ENCODE measurements at places on chromosomes 4 and X.

- DNase-seq, result no peak
Measured at GRCh38 chr4:174520660-174521059, 1.6 kb downstream of the HPGD start.

GRCh38 chr4:88130544-88131305 lies 27.7 kb downstream of the ABCG2 start:
- no peak for DNase-seq

DNA sequence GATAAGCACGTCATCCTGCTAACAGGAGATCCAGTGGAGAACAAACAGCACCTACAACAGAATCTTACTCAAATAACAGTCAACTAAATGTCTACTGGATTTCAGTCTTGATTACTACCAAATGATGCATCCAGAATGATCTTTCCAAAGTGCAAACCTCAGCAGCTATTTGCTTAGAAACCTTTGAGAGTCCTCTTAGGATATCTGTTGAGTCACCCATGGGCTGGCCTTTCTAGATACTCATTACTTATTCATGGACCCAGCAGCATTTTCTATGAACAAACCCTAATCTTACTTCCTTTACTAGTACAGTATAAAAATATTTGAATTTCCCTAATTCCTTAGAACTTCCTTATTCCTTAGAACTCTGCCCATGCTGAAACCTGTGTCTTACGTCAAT lies 118.5 kb upstream of the PABPC4L start:
- no peak for DNase-seq

- DNase-seq, result no peak
Measured at GRCh38 chrX:47175588-47175980, 18.0 kb upstream of the UBA1 start.

DNA sequence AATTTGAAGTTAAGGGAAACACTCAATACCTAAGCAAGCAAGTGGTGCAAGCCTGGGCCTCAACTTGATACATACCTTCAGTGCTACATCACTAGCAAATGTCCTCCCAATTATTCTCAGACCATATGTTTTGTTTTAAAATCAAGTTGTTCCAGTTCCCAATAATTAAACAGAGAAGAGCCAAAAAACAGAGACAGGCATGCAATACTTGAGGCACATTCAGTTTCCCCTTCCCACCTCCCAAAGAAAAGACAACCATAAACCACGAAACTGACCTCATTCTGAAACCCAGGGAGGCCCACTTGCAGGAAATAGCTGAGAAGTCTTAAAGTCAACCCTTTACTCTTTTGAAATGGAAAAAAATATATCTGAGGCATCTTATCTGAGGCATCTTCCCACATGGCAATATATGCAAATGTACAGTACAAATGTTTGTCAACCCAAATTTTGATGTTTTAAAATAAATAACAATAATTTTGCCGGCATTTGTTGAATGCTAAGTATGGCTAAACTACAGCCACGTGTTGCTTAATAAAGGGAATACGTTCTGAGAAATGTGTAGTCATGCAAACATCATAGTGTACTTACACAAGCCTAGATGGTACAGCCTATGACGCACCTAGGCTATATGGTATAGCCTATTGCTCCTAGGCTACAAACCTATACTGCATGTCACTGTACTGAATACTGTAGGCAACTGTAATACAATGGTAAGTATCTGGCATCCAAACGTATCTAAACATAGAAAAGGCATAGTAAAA lies 147.5 kb downstream of the TSPAN5 start:
- DNase-seq, result no peak

DNA sequence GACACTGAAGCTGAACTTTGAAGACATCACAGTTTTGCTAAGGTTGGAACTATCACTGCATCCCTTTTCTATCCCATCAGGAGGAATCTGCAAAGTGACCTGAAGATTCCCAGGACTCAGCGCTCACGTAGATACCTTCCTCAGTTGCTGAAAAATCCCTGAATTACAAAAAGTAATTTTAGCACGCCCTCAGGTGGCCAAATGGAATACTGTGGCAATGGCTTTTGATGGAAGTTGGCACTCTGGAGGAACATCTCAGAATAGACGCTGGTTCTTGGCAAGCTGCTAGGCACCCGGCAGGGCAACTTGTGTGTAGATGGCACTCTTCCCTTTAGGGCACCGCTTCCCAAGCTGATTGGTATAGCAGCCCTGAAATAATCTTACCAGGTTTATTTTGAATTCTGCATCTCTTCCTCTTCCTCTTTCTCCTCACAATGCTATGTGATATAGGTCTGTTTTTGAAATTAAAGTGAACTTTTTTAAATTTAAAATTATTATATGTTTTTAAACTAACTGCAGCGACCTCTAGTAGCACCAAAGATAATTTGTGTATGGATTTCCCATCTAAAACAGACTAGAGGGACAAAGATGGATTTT lies 16.3 kb upstream of the ESX1 start:
- peak; percentile 12 for DNase-seq

DNA sequence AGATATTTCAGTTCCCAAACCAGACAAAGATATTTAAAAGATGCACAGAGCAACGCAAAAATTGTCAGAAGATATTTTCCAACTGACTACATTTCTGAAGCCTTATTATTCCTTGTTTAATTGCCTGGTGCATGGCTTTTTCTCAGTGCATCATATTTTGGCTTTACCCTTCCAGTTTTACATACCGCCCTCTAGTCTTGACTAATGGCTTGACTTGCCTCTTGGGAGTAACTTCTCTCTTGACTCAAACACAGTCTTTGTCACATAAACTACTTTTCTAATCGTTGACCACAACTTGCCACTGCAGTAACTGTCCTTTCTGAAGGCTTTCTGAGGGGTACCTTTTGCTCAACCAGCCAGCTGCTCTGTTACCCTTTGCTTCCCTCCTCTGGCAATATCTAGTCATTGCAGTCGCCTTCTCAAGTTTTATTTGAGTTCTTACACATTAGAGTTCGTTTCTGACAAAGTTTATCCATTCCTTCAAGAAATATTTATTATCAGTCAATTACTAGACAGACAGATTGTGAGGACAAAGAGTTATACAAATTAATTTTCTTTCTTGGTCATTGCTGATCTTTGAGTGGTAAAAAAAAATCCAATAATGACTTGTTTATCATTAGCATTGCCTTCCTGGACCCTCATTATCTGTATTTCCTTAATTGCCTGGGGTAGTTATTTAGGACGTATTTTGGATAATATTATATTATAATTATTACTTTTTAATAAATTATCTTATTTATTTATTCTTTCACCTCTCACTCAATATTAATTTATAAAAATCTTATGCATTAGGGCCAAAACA lies 506.9 kb upstream of the PCDH10 start:
- no peak for DNase-seq

DNA sequence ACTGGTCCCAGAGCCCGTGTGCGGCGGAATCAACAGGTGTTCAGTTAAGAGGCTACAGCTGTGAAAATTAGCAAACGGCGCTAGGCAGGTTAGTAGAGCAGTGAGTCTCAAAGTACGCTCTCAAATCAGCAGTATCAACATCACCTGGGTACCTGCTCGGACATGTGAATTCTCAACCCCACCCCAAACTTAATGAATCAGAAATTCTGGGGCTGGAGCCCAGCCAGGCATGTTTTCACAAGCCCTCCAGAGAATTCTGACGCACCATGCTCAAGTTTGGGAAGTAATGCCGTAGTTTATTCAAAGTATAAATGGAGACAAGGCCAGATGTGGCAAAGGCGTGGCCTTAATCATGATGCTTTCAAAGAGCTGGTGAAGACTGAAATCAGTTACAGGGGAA lies 58.2 kb upstream of the PTCHD1 start:
- no peak for DNase-seq

GRCh38 chr4:67020438-67020797 lies 524.9 kb downstream of the CENPC start:
- no peak for DNase-seq

DNA sequence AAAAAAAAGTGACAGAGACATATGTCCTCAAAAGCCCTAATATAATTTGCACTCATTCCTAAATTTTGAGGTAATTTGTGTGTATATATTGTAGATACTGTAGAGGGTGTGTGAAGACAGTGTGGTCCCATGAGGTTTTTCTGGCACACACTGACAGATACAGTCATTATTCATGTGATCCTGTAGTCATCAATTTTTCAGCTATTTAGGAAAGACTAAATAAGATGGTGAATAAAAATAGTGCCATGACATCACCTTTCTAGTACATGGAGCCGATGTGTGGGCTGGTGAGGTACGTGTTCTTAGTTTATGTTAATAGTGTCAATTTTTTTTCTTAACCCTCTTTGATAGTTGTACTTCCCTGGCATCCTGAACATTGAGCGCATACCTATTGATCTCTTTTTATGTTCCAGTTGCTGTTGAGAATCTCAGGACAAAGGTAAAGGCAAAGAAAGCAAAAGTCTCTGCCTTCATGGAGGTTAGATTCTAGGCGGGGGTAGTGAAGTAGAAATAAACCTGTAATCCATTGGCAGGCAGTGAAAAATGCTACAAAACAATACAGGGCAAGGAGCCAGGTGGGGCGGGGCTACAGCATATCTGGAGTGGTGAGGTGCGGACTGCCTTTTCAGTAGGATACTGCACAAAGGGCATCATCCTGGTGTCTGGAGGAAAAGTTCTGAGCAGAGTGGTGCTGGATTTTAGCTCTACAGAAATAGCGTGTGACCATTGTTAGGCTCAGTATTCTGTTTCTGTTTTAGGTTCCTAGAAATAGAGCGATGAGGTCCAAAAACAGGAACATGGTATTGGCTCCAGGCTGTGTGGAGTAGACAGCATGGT lies 93.8 kb downstream of the ARHGAP10 start:
- no peak for DNase-seq

DNA sequence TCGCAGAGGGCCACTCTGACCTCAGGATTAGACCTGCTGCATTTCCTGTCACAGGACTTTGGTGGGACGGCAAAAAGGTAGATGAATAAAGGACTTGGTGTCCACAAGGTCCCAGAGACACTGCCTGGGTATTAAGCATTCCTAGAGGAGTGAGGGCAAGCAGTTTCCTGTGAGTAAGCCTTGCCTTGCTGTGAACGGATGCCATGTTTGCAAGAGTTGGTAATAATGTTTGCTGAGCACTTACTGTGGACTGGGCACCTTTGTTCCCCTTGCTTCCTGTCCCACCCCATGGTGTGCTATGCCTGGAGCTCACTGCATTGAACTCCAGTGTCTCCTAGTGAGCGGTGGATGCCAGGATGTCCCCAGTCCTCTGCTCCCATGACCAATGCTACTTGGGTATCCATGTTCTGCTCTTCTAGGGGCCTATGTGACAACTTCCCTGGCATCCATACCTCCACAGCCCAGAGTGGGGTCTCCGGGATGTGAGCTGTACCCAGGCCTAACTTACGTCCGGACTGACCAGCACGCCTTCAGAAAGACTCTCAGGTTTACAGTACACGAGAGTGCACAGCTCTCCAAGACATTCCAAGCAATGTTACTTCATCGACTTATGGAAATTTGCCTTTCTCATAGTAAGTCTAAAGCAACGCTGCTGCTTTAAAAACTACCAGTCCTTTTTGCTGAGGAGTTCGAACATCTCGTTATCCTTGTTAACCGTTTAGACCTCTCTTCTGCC lies 95.5 kb upstream of the MSX1 start:
- no peak for DNase-seq

DNA sequence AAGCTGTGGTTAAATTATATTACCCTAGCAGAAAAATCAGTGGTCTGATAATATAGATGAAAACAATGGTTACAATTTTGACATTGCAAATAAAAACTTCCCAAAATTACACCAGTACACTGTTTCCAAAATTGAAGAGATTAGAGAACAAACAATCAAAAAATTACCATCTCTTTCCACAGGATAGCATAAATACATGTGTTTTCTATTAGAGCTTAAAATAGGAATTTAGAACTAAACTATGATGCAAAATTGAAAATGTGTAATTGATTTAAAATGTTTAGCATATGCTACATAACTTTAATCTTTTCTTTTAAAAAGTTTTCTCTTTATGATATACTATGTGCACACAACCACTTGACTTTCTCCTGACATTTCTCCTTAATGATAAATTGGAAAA lies 6.7 kb downstream of the EDNRA start:
- no peak for DNase-seq

DNA sequence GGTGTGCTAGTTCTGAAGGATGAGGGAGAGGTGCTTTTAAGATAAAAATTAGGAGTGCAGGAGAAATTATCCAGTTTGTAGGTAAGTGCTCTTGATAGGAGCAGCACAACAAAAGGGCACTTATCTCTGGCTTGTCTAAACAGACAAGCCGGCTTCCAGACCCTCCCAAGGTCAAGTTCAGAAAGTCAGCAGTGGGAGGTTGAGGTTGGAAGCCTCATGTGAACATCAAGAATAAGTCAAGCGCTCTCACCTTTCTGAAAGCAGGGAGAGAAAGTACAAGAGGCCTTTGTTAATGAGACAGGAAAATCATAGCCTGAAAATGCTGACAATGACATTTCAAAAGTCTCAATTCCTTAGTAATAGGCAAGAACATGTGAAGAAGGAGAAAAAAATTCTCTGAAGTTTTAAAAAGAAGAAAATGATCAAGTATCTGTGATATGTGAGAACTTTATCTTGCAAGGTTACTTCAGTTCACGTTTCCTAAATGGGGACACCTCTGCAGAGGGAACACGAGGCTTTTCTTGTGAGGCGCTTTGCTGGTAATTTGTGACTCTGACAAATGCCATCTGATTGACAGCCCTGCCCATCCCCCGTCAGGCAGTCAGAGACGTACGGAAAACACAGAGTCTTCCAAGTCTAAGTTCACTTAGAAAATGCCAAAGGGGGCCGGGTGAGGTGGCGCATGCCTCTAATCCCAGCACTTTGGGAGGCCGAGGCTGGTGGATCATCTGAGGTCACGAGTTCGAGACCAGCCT lies 62.2 kb downstream of the TIGD2 start:
- DNase-seq, result no peak

GRCh38 chr4:5609306-5610007 lies 98.9 kb downstream of the EVC2 start:
- DNase-seq, result no peak

DNA sequence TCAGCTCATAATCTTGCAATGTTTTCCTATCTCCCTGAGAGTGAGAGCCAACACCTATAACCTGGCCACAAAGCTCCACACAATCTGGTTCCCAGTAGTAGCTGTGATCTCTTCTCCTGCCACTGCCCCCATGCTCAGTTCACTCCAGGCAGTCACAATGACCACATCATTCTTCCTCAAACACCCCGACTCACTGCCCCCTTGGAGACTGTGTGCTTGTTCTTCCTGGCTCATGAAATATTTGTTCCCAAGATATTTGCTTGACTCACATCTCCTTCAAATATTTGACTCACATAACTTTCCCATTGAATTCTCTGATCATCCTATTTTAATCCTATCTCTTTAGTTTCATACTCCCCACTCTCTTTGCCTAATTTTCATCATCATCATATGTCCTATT lies 173.7 kb downstream of the AREG start:
- DNase-seq, result no peak

GRCh38 chr4:38529189-38530115 lies 134.5 kb upstream of the KLF3 start:
- peak; percentile 56 for DNase-seq
